ENCODE measurements at places on chromosomes 4 and X.
A peak's percentile ranks its signal among the peaks of the same experiment; 100 is the strongest.

DNA sequence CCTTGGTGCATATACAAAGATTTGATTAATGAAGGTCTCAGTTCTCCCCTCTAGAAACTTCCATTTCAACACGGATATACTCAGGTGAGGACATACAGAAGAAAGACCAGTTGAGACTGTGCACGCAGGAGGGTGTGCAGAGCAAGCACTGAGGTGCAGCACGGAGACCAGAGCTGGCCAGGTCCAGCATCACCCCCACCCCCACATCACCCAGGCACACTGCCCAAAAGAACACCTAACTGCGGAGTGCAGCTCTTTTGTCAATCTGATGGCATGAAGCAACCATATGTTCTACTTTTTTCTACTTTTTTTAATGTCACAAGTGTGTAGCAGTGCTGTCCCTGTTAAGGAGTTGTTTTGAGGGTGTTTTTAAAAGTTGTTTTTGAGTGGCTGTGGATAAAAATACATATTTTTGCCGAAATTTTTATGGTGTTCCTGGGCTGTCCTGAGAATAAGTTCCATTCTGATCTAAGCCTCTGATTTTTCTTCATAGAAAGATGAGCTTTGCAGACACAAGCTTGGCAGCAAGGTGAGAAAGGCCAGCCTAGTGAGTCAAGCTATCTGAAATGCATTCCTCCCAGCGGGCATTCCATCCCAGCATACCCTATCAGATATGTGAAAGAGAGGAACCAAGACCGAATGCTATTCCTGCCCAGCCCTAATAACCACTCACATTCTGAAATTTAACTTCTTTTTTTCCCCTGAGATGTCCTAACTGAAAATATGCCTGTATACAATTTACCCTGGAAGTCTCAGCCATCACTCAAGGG lies 173.7 kb downstream of the PTTG2 start:
- no peak for DNase-seq

- peak; percentile 86 for DNase-seq
Observed at GRCh38 chrX:107710617-107711391, 64.8 kb downstream of the TSC22D3 start.

DNA sequence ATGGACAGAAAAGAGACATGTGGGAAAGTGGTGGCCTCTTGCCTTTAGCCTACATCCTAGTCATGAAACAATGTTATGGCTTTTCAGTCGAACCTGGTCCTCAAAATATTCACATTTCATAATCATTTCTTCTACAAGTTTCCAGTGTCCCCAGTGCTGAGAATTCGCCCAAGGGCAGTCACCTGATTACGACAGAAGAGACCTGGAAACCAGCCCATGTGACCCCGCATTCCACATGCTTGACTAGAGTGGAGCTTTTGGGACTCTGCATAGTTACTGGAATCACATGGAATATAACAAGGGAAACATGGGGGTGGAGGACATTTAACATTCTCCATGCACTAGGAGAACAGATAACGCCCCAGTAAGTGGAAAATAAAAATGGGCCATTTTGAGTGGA lies 100.1 kb downstream of the PPARGC1A start:
- DNase-seq: peak; percentile 70

GRCh38 chr4:133424605-133425004 lies 275.5 kb downstream of the PCDH10 start:
- DNase-seq: no peak

DNA sequence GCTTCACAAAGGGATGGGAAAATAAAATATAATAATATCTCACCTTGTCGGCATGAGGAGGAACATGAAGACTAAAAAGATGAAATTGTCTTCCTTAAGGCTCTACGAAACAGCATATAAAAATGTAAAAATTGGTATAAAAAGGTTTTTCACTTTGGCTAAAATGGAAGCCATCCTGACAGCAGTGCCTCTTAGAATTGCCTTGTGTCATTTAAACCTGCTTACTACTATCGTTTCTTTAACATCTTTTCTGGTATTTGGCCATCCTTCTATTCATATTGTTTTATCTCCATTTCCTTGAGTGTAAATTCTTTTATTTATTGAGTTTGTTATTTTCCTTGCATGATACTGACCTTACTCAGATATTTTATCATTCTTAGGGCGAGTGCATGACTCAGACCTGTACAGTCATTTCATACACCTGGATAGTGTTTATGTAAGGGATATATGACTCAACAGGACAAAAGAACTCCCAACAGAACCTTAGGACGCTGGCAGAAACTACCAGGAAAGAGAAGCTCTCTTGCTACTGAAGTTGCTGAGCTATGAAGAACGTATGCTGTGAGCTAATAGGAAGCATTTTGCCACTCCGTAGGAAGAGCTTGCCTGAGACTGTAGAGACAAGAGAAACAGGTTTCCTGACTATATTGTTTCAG lies 5.8 kb upstream of the CDKN2AIP start:
- DNase-seq: no peak

GRCh38 chrX:15497865-15498264 lies 2.7 kb upstream of the BMX start:
- peak; percentile 35 for DNase-seq

DNA sequence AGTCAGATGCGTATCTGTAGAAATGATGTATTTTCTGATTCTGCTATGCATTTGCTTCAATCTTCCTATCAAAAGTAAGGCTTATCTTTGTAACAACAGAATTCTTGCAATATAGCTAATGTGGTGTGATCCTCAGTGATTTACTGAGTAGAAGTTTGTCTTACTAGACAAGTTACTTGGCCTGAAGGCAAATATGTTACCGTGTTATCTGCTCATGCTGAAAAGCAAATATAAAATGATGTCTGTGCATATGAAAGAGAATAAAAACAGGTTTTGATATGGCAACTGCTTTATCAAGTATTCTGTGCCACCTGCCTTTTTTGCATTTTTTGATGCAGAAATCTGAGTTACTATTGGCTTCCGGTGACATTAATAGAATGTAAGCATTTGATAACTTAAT lies 92.6 kb downstream of the TIGD2 start:
- no peak for DNase-seq

GRCh38 chr4:188903986-188904385 lies 764.7 kb downstream of the TRIML1 start:
- no peak for DNase-seq

GRCh38 chr4:120694973-120695372 lies 227.6 kb downstream of the PRDM5 start:
- DNase-seq: peak; percentile 66

DNA sequence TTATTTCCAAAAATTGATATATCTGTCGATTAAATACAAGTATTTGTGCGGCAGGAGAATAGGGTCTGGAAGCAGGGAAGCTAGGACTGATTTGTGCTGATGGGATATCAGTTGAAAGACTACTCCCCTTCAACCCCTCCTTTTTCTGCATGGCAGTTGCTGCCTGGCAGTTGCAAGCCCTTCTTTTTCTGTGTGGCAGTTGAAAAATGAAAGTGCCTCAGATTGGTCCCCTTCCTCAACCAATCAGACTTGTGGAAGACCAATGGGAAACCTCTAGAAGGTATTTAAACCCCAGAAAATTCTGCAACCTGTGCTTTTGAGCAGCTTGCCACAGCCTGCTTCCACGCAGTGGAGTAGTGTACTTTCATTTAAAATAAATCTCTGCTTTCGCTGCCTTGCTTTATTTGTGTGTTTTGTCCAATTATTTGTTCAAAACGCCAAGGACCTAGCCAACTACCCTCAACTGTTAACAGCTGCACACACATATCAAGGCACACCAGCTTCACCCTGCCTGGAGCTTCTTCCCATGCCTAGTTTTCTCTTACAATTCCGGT lies 1.5 kb upstream of the TMA16 start:
- DNase-seq: no peak

- peak; percentile 79 for DNase-seq
Observed at GRCh38 chr4:56128213-56128612, 179.5 kb downstream of the CEP135 start.
